Kidney (tissue), 22 donors: ENCODE measurements at places on chromosomes 7 and 10.

DNA sequence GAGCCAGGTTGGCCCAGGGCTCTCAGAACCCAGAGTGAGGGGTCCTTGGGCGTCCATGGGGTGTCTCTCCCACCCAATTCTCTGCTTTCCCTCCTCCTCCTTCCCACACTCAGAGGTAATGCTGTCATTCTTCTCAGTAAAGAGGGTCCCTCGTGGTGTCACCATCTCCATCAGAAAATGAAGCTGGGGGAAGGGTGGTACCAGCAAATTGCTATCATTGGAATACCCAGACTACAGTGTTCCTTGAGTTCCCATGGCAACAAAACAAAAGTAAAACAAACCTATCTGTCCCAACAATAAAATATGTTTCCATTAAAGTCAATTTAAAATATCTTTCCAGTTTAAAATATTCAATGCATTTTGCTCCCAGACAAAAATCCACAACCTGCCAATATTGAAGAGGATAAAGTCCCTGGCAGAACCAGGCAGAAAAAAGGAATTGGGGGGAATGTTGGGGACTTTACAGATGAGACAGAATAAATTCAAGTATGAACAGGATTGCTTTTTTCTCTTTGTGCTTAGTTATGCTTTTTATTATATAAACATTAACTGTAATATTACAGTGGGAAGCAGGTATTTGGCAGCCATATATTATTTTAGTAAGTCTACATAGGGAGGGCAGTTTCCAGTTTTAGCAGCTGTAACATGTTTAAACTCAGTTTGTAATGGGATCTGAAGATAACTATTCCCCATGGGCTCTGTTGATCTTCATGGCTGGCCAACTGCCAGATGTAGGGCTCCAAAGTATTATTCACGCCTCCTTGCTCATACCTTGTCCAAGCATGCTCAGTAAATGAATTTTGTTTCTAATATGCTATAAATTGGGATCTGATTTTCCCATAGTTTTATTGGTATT lies 182.1 kb downstream of the ARID5B start:
- peaks cover 14% of the 10 kb centered on the region for H3K36me3 ChIP-seq
- H3K27ac ChIP-seq = peak overlapping the region; percentile 79
- H3K4me1 ChIP-seq = peaks cover 23% of the 10 kb centered on the region
- H3K4me3 ChIP-seq = no peak overlapping the region
- no peak for DNase-seq

DNA sequence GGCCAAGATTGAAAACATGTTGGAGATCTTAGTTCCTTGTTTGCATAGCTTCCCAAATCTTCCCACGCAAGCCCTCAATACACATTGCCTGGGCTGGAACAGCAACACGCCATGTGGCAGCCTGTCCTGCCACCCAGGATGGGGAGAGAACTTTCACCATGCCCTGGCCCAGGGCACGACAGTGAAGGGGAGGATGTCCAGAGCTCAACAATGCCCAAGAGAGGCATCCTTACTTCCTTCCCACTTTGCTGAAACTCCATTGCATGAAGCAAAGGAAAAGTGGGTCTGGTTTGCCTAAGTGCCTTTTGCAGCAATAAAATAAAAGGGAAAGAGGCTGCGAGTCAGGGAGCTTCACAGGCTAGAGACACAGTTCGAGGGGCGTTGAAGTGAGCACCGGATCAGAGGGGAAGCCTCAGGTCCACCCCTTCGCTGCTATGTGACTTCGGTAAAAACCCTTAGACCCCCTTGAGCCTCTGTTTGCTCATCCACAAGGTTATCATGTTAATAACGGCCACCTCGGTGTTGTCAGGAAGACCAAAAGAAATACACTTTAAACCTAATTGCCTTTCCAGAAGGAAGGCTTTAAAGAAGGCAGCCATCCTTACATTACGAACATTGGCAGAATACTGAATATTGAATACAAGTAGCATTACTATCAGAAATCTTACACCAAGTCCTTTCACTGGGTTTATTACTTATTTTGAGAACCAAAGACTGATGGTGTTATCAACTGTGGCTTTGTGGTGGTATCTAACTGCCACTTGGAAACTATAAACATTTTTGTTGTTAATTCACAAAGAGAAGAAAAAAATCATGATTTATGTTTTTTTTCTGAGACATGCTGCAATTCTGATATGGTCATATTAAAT lies 133.3 kb downstream of the ICA1 start:
- DNase-seq = no peak
- H3K4me3 ChIP-seq = no peak overlapping the region
- H3K27ac ChIP-seq = no peak overlapping the region
- no peaks in the 10 kb centered on the region for H3K27me3 ChIP-seq
- H3K4me1 ChIP-seq = peaks cover 15% of the 10 kb centered on the region

DNA sequence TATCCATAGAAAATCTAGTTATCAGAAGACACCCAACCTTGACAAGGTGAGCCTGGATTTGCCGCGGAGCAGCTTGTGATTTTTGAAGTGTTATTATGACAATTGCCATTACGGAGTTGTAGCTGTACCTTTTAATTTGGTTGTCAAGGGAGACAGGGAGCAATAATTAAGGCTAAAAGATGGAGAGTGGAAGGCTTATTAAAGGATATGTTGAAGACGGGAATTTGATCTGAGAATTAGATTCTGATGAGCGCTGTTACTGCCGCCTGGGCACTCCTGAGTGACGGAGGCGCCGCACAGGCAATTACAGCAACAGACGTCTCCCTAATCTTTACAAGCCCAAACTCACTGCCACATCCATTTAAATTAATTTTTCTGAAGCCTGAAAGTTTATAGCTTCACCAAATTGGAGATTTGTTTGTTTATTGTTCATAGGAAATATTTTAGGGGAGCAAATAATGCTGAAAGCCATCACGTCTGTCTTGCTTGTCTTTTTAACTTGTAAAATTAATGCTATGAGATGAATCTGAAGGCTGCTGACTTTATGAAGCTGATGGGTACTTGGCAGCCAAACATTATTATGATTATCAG lies 475.0 kb upstream of the ADARB2 start:
- H3K27me3 ChIP-seq = no peaks in the 10 kb centered on the region
- no peaks in the 10 kb centered on the region for H3K36me3 ChIP-seq
- H3K27ac ChIP-seq = no peak overlapping the region
- no peak for DNase-seq
- no peak overlapping the region for H3K4me3 ChIP-seq
- H3K4me1 ChIP-seq = no peaks in the 10 kb centered on the region

DNA sequence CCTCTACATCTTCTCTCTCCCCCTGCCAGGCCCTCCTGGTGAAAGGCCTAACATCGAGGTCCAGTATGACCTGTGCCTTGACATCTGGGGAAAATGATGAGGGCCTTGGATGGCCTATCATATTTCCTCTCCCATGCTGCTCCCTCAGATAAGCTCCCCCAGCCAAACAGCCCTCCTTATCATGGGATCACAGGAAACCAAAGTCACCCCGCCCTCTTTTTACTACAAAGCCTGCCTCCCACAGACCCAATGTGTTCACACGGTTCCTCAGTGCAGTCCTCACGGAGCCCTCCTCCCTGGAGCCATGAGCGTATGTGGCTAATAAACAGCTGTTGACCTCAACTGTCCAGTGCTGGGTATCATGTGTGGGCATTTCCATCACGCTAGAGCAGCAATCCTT lies 32.0 kb downstream of the C10orf90 start:
- H3K27me3 ChIP-seq = no peaks in the 10 kb centered on the region
- no peak overlapping the region for H3K4me3 ChIP-seq
- DNase-seq = no peak
- no peaks in the 10 kb centered on the region for H3K36me3 ChIP-seq

DNA sequence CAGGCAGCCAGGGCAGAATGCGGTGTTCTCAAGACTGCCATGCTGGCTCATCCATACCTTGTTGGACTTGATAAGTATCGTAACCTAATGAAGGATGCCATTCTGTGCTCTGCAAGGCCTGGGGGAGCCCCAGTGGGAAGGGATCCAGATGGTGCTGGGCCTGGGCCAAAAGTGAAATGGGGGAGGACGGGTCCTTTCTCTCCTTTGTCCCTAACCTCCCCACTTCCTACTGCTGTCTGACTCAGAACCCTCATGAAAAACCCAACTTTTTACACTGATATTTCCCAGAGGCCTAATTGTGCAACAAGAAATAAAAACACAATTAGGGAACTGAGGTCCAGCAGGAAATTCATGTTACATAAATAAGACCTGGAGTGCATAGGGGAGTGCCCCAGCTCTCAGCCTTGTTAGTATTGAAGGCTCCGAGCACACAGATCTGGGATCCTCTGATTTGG lies 193.7 kb upstream of the SVIL start:
- DNase-seq = no peak
- no peak overlapping the region for H3K4me3 ChIP-seq
- H3K27me3 ChIP-seq = no peaks in the 10 kb centered on the region
- no peak overlapping the region for H3K27ac ChIP-seq

- H3K4me3 ChIP-seq = no peak overlapping the region
- peaks cover 12% of the 10 kb centered on the region for H3K36me3 ChIP-seq
- no peak for DNase-seq
- H3K27me3 ChIP-seq = no peaks in the 10 kb centered on the region
- no peak overlapping the region for H3K27ac ChIP-seq
Observed at GRCh38 chr7:135644154-135644553, 18.2 kb upstream of the STMP1 start.

DNA sequence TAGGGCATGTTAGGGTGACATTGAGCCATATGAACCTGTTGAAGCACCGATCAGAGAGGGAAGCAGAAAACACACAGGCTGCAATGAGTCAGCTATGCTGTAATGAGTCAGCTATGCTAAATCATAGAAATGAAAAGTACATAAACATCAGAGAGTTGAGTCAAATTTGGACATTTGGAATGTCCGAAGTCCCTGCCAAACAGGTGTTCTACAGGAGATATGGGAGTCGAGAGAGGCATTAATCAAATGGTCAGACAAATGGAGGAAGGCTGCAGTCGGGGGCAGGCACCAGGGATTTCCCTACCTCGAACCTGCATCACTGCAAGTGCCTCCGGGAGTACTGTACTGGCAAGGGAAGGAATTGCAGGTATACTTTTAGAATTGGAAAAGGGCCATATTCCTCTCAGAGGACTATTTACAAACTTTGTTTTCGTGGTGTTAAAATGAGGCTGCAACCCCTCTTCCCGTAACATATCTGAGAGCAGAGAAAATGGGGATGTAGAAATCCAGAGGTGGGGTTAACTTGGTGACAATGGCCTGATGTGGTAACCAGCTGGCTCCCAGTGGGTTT lies 8.8 kb upstream of the ZC3HAV1 start:
- no peaks in the 10 kb centered on the region for H3K36me3 ChIP-seq
- H3K4me1 ChIP-seq = peaks cover 3% of the 10 kb centered on the region
- no peaks in the 10 kb centered on the region for H3K27me3 ChIP-seq
- H3K27ac ChIP-seq = peak overlapping the region; percentile 14
- DNase-seq = no peak
- no peak overlapping the region for H3K4me3 ChIP-seq

DNA sequence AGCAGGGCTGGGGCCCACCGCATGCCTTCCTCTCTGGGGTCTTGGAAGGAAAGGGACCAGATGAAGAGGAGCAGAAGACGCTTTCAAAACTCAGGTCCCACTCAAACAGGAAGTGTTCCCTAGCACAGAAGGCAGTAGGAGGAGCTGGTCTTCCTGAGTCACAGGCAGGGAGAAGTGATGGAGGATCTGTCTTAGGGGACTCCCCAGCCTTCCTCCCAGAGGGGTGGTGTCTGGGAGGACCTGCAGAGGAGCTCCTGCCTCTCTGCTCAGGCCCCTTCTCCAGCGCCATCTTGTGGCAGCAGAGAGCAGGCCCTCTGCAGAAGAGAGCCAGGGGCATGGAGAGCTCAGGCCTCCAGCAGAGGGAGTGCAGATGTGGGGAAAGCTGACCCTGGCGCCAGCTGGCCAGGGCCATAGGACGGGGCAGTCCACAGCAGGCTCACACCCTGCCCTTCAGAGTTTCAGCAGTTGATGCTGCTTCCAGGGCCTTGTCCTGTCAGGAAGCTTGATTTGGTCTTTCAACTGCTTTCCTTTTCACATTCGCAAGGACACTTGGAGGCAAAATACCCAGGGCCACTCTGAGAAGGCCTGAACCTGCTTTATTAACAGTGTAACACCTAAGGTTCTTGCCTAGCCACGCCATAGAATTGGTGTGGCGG lies 62.2 kb upstream of the TARP start:
- H3K27me3 ChIP-seq = no peaks in the 10 kb centered on the region
- H3K27ac ChIP-seq = no peak overlapping the region
- no peaks in the 10 kb centered on the region for H3K4me1 ChIP-seq
- H3K4me3 ChIP-seq = no peak overlapping the region
- DNase-seq = peak; percentile 89

DNA sequence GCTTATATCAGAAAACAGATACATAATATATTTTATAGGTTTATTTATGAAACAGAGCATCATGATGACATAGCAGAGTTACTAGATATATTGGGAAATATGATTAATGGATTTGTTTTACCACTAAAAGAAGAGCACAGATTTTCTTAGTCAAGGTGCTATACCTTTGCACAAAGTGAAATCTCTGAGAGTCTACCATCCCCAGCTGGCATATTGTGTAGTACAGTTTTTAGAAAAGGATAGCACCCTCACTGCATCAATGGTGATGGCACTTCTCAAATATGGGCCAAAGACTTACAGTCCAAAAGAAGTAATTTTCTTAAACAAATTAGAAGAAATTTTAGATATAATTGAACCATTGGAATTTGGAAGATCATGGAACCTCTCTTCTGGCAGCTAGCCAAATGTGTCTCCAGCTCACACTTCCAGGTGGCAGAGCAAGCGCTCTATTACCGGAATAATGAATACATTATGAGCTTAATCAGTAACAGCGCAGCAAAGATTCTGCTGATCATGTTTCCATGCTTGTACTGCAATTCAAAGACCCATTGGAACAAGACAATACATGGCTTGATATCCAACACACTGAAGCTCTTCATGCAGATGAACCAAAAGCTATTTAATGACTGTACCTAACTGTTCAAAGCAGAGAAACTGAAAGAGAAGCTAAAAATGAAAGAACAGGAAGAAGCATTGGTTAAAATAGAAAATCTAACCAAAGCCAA lies 21.9 kb upstream of the CREB3L2 start:
- H3K27ac ChIP-seq = no peak overlapping the region
- H3K27me3 ChIP-seq = no peaks in the 10 kb centered on the region
- H3K4me1 ChIP-seq = no peaks in the 10 kb centered on the region
- DNase-seq = no peak

- H3K27ac ChIP-seq = no peak overlapping the region
- no peaks in the 10 kb centered on the region for H3K36me3 ChIP-seq
- no peak for DNase-seq
- peaks cover 2% of the 10 kb centered on the region for H3K27me3 ChIP-seq
- no peak overlapping the region for H3K4me3 ChIP-seq
- H3K4me1 ChIP-seq = peaks cover 4% of the 10 kb centered on the region
Observed at GRCh38 chr10:129041916-129042315, 425.1 kb upstream of the MGMT start.
